ENCODE measurements at places on chromosomes 16 and 17.

- no peak for DNase-seq
Observed at GRCh38 chr16:57920215-57920879, 50.6 kb downstream of the CNGB1 start.

DNA sequence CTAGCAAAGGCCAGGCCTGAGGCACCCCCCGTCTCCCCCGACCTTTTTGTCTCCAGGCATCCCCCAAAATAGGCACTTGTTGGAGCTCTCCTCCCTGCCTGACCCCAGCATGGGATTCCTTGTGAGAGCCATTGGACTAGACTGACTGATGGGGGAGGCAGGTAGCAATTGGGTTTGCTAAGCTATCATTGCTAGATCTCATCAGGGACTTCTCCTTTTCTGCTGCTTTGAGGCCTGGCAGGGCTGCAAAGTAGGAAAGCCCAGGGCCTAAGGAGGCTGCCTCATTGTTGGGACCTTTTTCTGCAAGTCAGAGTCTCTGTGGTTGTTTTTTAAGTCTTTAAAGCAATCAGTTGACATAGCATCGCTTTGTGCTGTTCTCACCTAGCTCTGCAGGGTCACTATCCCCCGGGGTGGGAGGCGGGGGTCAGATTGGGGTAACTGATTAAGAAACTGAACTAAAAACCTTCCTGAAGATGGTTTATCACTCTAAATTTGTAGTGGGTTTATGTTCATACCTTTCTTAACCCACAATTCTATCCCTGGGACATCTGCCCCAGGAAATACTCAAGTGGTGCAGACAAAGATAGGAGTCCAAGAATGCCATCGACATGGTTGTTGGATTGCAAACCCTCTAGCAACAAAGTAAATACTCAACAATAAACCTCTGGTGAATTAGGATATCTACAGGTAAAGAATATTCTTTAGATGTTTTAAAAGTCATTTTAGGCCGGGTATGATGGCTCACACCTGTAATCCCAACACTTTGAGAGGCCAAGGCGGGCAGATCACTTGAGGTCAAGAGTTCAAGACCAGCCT lies 28.0 kb downstream of the LLGL2 start:
- DNase-seq: no peak

GRCh38 chr17:43368740-43369506 lies 29.9 kb upstream of the ARL4D start:
- peak; percentile 72 for DNase-seq

DNA sequence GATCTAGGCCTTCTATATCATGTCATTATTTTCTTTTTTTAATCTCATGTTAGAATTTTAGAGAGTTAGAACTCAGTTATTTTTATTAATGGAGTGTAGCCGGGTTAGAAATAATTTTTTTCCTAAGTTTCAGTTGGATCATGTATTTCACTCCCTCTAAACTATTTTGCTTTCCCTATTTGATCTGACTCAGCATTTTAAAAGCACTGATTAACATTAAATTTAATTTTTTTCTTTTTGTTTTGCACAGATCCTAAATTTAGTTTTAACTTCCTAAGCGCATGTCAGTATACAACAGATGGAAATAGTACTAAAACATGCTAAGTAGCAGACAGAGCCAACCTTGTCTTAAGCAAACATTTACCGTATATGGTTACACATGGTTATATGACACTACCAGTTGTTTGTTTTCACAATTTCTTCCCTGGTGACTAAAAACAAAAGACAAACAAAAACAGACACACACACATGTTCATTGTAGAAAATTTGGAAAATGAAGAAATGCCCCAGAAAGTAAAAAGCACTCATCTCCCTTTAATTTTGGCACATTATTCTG lies 33.6 kb upstream of the RAB11FIP4 start:
- DNase-seq: peak; percentile 45

DNA sequence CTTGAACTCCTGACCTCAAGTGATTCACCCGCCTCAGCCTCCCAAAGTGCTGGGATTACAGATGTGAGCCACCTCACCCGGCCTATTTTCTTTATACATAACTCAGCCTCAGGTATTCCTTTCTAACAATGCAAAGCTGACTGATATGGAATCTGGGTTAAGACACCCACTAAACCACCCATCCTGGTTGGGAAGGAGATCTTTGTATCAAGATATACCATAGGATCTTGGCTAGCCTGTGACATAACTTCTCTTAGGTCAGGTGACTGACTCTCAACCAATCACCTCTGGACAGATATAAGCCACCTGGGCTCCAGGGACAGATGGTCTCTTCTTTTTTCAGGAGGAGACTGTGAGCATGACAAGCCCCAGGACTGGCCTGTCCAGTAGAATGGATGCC lies 51.2 kb upstream of the NKD1 start:
- DNase-seq: no peak

DNA sequence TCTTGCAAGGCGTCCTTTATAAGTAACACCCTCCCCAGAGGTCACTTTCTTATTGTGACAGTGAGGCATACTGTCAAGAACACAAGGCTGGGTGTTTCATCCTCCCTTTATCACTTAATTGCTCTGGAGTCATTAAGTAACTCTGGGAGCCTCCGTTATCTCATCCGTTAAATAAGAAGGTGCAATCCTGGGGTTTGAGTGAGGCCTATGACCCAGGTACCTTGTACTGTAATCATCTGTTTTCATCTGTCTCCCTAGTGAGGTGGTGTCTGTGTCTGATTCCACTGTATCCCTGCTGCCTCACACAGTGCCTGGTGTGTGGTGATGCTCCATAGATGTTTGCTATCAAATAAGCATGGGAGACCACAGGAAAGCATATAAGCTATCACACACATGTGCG lies 17.7 kb downstream of the TNS4 start:
- no peak for DNase-seq

DNA sequence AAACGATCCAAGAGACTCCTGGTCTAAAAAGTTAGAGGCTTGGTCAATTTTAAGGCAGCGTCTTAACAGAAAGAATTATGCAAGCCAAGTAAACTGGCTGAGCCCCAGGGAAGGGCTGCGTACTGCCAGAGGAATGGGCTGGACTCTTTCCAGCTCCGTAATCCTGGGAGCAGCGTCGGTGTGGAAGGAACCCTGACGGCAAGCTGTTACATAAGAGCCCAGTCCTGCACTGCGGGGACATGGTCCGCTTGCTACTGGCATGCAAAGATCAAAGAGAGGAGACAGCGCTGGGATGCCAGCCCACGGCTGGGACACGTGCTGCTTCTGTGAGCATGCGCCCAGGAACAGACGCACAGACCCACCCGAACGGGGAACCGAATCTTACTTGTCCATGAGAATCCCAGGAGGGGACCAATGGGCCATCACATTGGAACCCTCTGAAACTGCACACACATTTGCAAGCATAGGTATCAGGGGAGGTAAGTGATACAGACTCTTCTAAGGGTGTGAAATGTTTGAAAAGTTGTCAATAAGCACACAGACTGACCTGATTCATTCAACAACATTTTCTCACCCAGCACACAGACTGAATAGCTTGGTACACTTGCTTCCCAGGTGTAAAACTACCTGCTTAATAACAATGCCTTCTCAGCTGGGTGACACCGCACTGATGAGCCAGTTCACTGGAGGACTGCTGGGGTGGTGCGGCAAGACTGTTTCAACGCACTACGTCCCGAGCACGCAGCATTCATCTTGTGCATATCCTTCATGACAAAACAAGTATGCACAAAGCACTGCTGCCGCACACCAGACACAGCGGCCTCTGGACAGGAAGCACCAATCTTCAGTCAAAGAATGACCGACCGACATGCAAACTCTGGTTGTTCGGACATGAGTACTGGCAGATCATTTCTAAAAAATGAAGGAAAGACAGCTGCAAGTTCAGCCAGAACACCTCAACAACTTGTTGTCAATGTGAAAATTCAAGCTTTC lies 94.9 kb downstream of the ANKRD11 start:
- DNase-seq: no peak

DNA sequence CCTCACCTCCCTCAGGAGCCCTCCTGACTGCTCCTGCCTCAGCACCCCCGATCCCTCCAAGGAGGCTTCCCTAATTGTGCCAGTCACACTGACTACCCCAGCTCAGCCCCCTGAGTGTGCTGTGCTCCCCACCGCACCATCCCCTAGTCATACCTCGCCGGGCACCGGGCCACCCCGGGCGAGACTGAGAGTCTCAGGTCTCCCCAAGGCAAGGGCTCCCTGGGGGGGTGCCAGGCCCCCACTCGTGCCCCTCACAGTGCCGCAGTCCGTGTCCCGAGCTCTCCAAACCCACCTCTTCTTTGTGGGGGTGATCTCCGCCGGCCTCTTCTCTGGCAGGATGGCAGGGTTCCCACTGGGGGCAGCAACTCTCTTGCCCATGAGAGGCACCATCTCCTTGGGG lies 3.2 kb downstream of the TRPV3 start:
- DNase-seq: no peak

- DNase-seq: no peak
Observed at GRCh38 chr16:78102122-78102660, 2.7 kb downstream of the WWOX start.

DNA sequence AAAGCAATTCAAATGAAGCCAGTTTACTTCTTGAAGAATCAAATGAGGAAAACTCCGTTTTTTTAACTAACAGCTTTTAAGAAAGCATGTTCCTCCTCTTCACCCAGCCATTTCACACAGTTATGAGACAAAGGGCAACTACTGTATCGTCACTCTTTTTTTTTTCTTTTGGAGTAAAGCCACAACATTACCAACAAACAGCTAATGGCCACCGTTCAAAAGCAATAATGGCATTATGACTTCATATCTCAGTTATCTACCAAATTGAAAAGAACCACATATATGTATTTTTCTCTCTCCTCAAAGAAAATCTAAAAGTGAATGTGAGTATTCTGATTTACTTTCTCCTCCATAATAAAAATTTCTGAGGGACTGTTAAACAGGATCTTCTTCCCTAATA lies 14.5 kb downstream of the GRB2 start:
- no peak for DNase-seq

GRCh38 chr16:21060027-21060510 lies 90.6 kb downstream of the DNAH3 start:
- DNase-seq: no peak

DNA sequence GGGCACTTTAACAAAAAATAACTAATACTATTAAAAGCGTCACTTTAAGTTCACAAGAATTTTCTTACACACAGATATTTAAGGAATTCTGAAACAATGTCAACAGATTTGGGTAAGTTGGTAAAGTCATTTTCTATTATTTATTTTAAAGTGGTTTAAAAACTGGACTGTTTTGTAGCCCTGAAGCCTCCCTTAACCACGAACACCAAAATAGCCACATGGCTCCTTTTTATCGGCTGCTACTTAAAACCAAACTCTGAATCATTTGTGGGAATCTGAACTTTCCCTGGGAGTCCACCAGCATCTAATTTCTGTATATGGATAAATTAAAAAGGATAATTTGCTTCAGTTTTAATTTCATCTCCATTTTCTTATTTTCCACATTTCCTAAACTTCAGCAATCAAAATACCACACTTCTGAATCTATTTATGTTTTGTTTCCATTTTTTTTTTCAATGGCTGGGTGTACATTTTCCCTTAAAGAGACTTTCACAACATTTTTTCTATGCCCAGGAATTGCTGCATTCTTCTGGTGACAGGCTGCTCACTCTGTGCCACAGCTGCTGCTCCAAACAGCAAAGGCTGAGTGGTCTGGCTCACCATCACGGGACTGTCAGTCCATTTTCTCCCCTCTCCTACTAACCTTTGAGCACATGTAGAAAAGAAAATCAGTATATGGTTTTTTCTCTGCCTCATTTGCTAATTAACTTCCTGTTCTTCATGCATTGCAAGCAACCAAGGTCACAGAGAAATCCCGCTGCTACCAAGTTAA lies 255.5 kb upstream of the KCNJ16 start:
- DNase-seq: no peak

- no peak for DNase-seq
Observed at GRCh38 chr17:34670618-34671017, 91.2 kb downstream of the TMEM132E start.

DNA sequence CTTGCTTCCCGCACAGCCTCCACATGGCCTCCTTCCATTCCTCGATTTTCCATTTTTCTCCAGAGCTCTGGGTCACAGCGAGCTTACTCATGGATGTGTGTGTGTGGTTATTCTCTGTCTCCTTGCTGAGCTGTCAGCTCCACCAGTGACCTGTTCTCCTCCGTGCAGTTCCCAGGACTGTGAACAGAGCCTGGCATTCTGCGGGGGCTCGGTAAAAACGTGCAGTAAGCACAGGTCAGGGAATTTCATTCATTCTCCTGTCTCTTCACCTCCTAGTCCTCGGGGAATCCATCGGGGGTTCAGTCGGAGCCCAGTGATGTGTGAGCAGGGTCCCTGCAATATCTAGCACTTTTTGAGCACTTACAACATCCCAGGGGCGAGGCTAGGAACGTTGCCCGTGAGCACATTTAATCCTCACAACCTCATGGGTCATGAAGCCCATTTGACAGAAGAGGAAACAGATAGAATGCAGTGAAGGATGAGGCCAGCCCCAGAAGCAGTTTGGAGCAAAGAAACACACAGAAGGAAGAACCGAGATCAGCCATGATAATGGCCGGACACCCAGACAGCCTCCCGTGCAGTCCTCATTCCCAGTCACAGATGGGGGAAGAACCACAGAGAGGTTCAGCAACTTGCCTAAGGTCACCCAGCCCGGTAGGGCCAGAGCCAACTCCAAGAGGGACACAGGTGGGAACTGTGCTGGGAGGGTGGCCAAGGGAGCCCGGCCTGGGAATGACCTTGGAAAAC lies 183.2 kb upstream of the GSE1 start:
- no peak for DNase-seq

GRCh38 chr17:47274319-47275069 lies 20.9 kb downstream of the ITGB3 start:
- DNase-seq: no peak

- no peak for DNase-seq
Observed at GRCh38 chr16:4557973-4558372, 1.8 kb downstream of the C16orf96 start.

DNA sequence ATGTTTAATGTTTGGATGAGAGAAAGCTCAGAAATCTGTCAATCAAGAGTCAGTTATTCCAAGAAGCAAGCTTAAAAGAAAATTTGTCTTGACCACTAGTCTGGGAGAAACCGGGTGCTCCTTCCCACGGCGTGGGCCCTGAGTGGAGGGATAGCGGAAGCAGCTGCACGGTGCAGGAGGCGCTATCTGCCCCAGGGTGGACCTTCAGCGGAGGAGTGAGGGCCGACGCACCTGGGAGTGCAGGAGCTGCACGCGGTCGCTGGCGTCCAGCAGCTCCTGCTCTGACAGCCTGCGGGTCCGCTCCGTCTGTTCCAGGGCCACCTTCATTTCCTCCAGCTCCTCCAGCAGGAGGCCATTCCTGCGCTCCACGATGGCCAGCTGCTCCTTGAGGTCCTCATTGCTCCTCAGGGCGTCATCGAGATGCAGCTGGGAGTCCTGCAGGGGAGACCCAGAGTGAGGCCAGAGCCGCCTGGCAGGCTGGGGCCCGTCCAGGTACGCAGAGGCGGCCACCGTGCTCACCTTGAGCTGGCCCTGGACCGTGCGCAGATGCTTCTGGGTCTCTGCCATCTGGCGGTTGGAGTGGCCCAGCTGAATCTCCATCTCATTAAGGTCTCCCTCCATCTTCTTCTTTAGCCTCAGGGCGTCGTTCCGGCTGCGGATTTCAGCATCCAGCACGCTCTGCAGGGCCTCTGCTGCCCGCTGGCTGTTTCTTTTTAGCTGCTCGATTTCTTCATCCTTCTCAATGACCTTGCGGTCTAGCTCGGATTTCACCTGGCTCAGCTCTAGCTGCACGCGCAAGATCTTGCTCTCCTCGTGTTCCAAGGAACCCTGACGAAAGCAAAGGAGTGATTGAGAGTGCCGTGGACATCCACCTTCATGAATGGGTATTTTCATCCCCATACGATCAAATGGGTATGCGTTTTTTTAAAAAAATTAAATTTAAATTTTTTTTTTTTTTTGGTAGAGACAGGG lies 63.5 kb downstream of the MYH13 start:
- DNase-seq: no peak

GRCh38 chr16:13113741-13114140 lies 212.3 kb downstream of the SHISA9 start:
- no peak for DNase-seq

GRCh38 chr17:41648411-41649195 lies 24.2 kb upstream of the KRT17 start:
- peak; percentile 32 for DNase-seq
